ACHN (cell line): ENCODE measurements at places on chromosomes 2 and 18.

- no peak for DNase-seq
These were observed 17.1 kb upstream of the VWC2L start for GRCh38 chr2:214393796-214394195.

DNA sequence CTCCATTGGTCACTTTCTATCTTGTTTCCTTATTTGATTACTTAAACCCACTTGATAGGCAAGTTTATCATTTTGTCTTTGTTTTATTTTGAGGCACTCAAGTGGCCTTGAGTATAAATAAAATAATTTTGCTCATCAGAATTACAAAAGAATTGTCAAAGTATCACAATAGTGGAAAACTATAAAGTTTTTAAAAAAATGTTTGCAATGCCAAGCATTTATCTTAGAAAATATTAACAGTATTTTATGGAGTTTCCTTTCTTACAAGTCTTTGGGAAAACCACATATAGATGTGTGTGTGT is 14.7 kb downstream of the PMS1 start:
- DNase-seq = no peak

GRCh38 chr18:22412176-22412911 is 5.4 kb downstream of the CTAGE1 start:
- no peak for DNase-seq

GRCh38 chr2:41622301-41622700 is 425.5 kb upstream of the PKDCC start:
- no peak for DNase-seq

DNA sequence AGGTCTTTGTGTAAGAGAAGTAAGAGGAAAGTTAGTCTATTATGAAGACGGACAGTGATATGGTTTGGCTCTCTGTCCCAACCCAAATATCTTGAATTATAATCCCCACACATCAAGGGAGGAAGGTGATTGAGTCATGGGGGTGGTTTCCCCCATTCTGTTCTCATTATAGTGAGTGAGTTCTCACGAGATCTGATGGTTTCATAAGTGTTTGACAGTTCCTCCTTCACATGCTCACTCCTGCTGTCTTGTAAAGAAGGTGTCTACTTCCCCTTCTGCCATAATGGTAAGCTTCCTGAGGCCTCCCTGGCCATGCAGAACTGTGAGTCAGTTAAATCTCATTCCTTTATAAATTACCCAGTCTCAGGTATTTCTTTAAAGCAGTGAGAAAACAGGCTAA is 67.6 kb downstream of the NEURL3 start:
- no peak for DNase-seq

- peak; percentile 65 for DNase-seq
These were observed 77.9 kb downstream of the DTNA start for GRCh38 chr18:34787931-34788532.

- DNase-seq = no peak
These were observed 648.2 kb upstream of the ID2 start for GRCh38 chr2:8033546-8034096.

DNA sequence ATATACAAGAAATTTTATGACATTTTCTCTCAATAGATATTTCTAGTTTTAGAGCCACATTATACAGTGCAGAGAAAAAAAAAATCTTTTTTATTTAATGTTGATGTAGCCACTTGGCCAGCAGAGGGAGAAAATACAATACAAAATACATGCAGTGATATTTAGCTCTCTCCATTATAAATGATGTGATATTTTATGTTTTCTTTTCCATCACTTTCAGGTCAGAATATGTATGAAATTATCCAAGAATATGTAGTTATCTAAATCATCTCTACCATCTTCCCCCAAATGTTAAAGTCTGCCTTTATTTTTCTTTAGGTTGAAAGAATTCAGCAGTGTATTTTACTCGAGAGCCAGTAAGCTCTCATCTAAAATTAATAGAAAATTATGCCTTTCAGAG is 533.6 kb upstream of the FSHR start:
- peak; percentile 30 for DNase-seq

GRCh38 chr2:85769236-85769982 is 15.6 kb downstream of the ATOH8 start:
- DNase-seq = peak; percentile 39

- no peak for DNase-seq
These were observed 8.8 kb downstream of the EFEMP1 start for GRCh38 chr2:55914786-55915185.

- no peak for DNase-seq
These were observed 393.8 kb upstream of the HNMT start for GRCh38 chr2:137570484-137570883.

GRCh38 chr2:19819097-19820065 is 82.4 kb downstream of the TTC32 start:
- DNase-seq = no peak

- DNase-seq = peak; percentile 84
These were observed 600 bp downstream of the RALB start for GRCh38 chr2:120253021-120253882.

GRCh38 chr2:71223767-71224333 is 3.1 kb downstream of the PAIP2B start:
- DNase-seq = peak; percentile 72

DNA sequence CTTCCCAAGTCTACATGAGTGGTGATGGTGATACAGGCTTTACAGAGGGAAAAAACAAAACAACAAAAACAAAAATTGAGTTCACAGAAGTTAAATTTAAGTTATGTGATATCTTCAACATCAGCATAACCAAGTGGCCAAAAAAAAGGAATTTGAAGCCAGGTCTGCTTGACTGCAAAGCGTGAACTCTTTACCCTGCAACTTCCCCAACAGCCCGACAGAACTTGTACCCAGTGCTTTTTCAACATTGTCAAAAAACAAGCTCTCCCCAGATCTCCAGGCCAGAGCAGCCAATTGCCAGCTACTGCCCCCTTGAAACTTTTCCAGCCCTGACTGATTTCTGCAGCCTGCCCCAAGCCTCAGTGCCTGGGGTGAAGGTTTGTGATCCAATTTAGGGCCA is 76.7 kb downstream of the RNF144A start:
- DNase-seq = no peak

- DNase-seq = no peak
These were observed 141.4 kb downstream of the SNTG2 start for GRCh38 chr2:1091895-1092585.

DNA sequence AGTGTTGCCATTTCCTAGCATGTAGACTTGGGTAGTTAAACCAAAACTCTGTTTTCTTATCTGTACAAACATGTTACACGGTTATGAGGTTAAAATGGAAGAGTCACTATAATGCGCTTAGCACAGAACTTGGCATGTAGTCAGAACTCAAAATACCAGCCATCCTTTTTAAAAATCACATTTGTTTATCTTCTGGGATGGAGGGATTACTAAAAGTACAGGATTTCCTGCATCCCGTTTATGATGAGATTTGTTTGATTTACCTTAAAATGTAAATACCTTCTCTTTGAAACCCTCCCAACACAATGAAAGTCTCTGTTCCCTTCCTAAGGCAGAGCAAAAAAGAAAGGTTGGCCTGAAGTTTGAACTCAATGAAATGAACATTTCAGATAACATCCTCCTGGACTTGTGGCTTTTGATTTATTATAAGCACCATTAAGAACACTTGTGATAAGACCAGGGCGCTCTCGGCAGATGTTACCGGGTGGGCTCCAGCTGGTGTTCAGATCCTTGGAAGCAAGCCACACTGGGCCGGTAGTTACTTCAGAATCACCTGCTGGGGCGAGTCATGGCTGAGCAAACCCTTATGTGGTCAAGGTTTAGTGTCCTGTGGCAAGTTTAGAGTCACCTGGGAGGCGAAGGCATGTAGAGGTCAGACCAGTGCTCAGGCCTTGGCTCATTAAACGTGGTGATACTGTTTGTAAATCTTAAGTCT is 105.7 kb downstream of the MGAT5 start:
- DNase-seq = no peak

DNA sequence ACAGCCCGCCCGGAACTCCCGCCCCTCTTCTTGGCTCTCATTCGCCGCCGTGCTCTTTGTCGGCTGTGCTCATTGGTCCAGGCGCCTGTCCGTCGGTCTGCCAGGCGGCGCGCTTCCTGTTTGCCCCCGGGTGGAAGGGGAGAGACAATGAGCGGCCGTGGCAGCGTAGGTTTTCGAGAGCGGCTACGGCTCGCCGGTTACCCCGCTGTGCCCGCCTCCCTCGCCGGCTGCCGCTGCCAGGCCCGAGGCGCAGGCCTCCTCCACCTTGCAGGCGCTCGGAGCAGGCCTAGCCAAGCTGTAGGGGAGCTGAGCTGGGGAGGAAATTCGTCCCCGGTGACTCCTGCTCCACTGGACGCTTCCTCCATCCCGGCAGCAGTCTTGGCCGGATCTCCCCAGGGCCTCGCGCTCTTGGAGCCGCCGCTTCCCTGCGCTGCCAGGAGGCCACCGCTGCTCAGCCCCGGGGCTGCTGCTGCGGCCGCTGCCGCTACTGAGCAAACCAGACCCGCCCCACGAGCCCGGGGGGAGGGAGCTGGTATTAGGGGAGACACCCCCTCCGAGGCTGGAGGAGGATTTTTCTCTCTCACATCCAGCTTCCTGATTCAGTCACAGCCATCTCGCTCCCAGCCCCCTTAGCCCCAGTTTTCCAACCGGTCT is at the start of gene SP3:
Gene SP3, minus strand, starts transcription at position 2 of the 654 bp plus-strand sequence. CDS start 202 bp downstream, outside the sequence.
- DNase-seq = peak; percentile 98

DNA sequence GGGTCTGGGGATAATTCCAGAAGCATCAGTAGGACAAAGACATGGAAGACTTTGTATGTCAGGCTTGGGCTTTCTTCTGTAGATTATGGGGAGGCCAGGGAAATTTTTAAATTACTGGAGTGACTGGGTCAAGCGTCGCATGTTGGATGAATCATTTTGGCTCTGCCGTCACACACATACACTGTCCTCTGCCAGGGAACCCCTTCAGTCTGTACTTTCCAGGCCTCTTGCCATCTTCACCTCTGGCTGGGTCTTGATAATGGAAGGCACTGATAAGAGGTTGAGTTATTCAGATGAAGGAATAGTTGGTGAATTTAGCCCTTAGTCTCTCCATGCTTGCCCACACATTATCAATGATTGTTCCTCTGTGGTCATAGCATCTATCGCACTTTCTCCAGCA is 895.1 kb upstream of the CELF4 start:
- no peak for DNase-seq

GRCh38 chr2:96927405-96928171 is 57.7 kb upstream of the SEMA4C start:
- DNase-seq = peak; percentile 6

DNA sequence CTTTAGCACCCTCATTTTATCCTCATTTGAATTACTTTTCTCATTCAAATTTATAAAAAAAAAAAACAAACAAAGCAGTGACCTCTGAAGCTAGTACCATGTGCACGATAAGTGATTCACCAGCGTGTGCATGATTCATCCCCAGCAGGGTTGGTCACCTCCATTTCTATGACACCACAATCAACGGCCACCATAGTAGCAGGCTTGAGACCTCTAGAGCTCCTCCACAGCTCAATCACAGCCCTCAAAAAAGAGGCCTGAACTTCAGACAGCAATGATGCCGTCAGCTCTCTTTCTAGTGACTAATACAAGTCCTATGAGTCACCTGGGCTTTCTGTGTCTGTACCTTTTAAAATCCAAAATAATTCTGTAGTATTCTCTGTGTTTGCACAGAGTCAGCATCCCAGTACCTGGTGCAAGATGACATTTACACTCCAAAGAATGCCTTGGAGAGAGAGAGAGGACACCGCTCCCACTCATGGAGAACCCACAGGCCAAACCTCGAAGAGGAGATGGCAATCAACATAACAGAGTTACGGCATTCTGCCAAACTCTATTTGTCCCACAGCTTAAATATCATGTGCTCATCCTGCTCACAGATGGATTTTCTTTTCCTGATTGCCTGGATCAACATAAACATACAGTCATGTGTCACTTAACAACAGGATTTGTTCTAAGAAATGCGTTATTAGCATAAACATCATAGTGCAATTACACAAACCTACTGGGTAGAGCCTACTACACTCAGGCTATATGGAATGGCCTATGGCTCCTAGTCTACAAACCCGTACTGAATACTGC is 58.7 kb downstream of the L3MBTL4 start:
- peak; percentile 71 for DNase-seq

DNA sequence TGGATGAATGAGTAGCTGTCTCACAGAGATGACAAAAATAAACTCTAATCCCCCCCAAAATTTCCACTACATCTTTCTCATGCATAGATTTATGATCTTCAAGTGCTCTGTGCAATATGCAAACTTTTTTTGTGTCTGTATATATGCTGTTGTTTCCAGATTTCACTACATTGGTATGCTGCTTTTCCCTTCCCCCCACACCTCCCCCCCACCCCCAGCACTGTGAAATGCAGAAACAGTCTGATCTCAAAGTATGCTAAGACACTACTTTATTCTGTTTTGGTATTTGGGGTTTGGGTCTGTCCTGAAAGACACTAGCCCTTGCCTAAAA is 524 bp upstream of the KLHL14 start:
- DNase-seq = no peak

DNA sequence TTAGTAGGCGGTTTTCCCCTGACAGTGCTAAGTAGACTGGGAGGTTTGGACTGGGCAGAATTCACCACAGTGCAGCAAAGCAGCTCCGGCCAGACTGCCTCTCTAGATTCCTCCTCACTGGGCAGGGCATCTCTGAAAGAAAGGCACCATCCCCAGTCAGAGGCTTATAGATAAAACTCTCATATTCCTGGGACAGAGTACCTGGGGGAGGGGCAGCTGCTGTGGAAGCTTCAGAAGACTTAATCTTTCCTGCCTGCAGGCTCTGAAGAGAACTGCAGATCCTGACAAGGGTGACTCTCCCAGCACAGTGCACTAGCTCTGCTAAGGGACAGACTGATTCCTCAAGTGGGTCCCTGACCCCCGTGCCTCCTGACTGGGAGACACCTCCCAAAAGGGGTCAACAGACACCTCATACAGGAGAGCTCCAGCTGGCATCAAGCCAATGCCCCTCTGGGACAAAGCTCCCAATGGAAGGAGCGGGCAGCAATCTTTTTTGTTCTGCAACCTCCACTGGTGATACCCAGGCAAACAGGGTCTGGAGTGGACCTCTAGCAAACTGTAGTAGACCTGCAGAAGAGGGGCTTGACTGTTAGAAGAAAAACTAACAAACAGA is 266.8 kb upstream of the CRIM1 start:
- no peak for DNase-seq

GRCh38 chr2:73969356-73969755 is 15.4 kb upstream of the TET3 start:
- no peak for DNase-seq

GRCh38 chr2:37894047-37894446 is 31.0 kb upstream of the RMDN2 start:
- no peak for DNase-seq

DNA sequence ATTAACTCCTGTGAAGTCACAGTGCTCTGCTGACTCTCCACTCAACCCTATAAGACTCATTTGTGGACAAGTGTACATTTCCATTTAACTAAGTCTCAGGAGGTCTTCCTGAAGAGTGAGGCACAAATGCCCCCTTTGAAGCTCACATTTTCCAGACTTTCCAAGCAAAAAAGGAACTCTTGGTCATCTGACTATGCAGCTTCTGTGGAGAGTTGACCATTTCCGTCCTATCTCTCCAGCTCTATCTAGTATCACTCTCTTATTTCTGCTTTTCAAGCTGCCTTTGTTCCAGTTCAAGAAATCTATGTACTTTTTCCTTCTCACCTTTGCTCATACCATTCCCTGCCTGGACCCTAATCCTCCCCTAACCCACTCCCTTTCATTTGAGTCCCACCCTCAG is 77.0 kb downstream of the ANTXR1 start:
- no peak for DNase-seq
